ENCODE measurements at places on chromosomes 4 and X.
A peak's percentile ranks its signal among the peaks of the same experiment; 100 is the strongest.

DNA sequence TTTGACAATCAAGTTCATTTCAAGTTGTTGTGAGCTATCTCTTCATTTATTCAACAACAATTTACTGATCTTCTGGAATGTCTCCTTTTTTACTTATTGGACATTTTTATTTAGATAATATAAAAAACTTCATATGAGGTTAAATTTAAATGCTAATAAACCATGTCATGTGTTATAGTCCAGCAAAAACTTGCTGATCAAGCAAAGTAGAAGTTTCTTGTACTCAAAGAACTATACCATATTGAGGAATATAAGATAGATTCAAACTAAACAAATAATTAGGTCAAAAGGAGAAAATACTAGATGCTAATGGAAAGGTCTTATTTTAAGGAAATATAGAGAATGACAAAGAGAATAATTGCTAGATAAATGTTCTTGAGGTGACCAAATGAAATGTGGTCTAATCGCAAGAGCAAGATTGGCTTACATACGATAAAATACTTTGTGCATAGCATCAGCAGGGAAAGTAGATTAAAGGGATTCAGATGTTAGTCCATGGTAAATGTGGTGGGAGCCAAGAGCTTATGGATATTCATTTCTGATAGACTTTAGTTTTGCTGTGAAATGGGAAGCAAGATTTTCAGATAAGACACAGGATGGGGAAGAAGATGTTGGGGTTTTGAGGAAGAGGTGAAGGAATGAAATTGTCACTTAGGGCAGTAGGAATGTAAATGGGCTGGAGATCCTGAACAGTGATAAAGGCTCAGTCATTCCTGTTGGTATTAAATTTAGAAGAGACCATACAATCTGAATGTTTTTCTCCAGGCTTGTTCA is 229.5 kb downstream of the MAPK10 start:
- DNase-seq, result no peak

DNA sequence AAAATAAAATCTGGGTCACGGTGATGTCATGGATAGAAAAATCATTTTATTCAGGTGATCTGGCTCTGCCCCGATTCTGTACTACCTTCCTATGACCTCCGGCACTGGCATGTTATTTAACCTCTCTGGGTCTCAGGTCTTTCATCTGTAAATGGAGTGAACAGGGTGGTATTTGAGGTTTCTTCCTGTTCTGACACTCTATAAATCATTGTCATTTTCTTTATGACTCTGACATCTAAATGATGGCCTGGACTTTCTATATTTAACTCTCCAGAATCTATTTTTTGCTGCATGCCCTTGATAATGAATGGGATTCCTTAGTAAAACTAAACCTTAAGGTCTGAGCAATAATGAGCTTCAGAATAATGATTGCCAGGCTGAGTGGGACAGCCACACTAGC is 422.0 kb upstream of the CNKSR2 start:
- no peak for DNase-seq

- DNase-seq, result no peak
These were observed 313.8 kb downstream of the CAMK2D start for GRCh38 chr4:113447769-113448168.

- no peak for DNase-seq
These were observed 38.3 kb downstream of the RAPGEF2 start for GRCh38 chr4:159141193-159141592.

- DNase-seq, result no peak
These were observed 18.6 kb upstream of the ARSJ start for GRCh38 chr4:113998079-113998478.

- DNase-seq, result no peak
These were observed 5.8 kb upstream of the SEPTIN11 start for GRCh38 chr4:76943790-76944189.

GRCh38 chr4:25012655-25013054 is 18.1 kb downstream of the LGI2 start:
- DNase-seq, result no peak

DNA sequence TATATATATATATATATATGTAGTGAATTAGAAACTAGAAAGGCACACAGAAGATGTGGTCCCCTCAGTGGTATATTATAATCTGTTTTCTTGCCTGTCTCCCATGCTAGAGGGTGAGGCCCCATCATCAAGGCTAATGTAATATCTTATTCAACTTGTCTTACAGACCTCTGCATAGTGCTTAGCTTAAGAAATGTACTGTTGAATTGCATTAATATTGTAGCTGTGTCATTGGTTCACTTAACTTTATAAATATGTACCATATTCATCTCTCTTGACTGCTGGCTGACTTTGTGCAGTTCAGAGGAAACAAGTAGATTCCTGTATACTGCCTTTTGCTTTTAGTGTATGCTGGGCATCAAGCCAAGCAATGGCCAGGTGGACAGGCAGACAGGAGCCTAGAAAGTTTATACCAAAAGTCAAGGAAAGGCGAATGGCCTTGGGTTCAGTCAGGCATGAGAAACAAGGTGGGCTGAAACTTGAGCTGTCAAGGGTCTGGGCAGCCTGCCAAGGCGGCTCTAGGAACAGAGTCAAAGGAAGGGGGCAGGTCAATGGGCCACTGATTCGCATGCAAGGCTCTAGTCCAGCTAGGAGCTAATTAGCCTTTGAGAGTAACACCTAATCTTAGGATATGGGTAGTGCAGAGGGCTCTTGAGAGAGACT is 78.8 kb upstream of the LEF1 start:
- DNase-seq, result no peak

- DNase-seq, result no peak
These were observed 155.0 kb downstream of the AMMECR1 start for GRCh38 chrX:110162867-110163266.

- no peak for DNase-seq
These were observed 13.0 kb upstream of the NDUFC1 start for GRCh38 chr4:139315221-139315675.

- no peak for DNase-seq
These were observed 19.6 kb downstream of the ZNF330 start for GRCh38 chr4:141240259-141240658.

GRCh38 chrX:137031517-137032340 is 2.1 kb downstream of the GPR101 start:
- no peak for DNase-seq

DNA sequence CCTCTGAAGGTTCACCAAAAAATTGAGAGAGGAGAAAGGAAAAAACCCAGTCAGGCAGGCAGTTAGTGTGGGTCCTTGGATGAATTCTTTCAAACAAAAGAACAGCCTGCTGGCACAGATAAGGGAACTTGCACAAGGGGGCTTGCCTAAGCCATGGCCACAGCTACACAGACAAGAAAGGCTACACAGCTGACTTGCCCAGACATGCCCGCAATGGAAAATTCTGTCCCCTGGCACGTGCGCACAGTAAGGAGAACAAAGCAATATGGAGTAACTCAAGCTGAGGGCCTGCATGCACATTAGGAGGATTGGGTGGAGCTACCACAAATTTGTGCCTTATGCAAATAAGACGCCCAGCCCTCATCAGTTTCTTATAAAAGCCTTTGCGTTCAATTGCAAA is 512.5 kb upstream of the HTR2C start:
- no peak for DNase-seq

- DNase-seq, result no peak
These were observed 452 bp upstream of the RAI2 start for GRCh38 chrX:17861489-17862011.

GRCh38 chr4:170769862-170770261 is 680.1 kb upstream of the AADAT start:
- no peak for DNase-seq

DNA sequence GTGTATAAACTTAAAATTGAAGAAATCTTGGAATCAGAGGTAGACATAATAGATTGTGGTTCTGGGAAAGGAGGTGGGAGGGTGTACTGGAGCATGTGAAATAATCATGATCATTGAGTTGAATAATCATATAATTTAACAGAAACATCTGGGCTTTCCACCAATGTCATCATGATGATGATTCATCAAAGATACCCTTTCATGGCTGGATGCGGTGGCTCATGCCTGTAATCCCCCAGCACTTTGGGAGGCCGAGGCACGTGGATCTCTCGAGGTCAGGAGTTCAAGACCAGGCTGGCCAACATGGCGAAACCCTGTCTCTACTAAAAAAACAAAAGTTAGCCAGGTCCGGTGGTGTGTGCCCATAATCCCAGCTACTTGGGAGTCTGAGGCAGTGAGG is 6.7 kb upstream of the RUFY3 start:
- DNase-seq, result no peak

DNA sequence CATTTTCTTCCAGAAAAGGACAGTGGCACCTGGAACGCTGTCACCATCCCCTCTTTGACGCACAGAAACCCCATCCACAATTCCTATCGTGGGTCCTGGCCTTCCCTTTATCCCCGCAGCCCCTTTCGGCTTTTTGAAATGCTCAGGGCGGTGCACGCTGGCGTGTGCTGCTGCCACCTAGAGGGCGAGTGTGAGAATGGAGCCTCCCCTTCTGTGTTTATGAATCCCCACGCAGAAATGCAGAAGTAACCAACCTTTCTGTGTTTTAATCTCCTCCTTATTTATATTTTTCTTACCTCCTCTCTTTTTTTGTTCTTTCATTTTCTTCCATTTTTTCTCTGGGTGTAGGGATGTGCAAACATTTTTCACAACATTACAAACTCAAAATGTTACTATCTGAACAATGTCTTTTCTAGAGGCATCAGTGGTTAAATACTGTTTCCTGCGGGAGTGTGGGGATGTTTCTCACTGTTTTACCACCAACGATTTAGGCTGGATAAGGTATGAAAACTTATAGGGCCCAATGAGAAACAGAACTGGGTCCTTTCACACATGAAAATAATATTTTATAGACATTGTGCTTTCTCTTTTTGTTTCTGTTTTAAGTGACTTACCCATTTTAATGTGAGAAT is 50.0 kb downstream of the TMA16 start:
- no peak for DNase-seq

DNA sequence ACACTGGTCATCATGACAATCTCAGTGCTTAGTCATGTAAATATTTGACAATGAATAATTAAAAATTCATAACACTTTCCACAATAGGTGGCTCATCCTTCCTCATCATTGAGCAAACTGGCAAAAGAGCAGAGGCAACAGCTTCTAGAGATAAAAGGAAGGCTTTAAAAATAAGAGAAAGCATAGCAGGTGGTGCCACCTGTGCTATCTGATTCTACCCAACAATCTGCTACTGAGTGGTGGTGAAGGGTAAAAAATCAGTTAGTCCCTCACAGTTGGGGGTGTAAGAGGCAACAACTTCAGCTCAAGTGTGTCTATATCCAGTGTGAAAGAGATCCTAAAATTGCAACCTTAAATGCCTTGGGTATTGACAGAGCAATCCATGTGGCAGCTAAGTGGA is 280.1 kb upstream of the PPARGC1A start:
- DNase-seq, result no peak

DNA sequence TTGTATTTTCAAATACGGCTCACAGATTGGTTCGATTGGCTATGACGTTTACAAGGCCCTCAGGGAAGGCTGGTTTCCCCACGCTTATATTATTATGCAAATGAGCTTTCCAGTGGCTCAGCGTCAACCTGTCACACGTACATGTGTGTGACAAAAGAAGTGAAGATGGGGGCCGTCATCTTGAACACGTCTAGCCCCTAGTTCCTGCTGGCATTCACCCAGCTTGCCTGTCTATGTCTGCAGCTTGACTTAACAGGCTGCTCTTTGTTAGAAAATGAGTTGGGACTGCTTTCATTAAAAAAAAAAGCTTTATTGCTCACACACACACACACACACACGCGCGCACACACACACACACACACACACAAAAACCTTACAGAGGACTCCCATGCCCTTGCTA is 283.6 kb upstream of the CTSO start:
- DNase-seq, result no peak

- DNase-seq, result peak; percentile 72
These were observed 8.2 kb downstream of the KLHL4 start for GRCh38 chrX:87525771-87526229.

GRCh38 chrX:136588036-136588435 is 56.0 kb downstream of the VGLL1 start:
- no peak for DNase-seq

GRCh38 chrX:19956306-19956705 is 34.6 kb downstream of the BCLAF3 start:
- no peak for DNase-seq

GRCh38 chrX:106203315-106203714 is 35.2 kb downstream of the PWWP3B start:
- no peak for DNase-seq

DNA sequence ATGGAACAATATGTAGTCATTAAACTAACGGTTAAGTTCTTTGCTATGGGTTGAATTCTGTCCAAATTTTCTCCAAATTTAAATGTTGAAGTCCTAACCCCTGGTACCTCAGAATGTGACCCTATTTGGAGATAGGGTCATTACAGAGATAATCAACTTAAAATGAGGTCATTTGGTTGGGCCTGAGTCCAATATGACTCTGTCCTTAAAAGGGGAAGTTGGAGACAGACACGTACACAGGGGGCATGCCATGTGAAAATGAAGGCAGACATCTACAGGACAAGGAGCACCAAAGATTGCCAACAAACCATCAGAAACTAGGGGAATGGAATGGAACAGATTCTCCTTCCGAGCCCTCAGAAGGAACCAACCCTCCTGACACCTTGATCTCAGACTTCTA is 492.0 kb upstream of the FTHL17 start:
- no peak for DNase-seq

GRCh38 chrX:26511589-26512363 is 295.8 kb downstream of the MAGEB5 start:
- no peak for DNase-seq

GRCh38 chrX:72620550-72621145 is 48.0 kb upstream of the HDAC8 start:
- DNase-seq, result peak; percentile 51

DNA sequence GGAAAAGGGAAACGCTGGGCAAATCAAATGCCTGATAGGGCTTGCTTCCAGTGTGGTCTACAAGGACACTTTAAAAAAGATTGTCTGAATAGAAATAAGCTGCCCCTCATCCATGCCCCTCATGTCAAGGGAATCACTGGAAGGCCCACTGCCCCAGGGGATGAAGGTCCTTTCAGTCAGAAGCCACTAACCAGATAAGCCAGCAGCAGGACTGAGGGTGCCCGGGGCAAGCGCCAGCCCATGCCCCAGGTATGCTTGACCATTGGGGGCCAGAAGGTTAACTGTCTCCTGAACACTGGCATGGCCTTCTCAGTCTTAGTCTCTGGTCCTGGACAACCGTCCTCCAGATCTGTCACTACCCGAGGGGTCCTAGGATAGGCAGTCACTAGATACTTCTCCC is 17.7 kb downstream of the ACOX3 start:
- DNase-seq, result no peak

GRCh38 chr4:99856166-99856565 is 38.1 kb downstream of the LAMTOR3 start:
- DNase-seq, result peak; percentile 69

DNA sequence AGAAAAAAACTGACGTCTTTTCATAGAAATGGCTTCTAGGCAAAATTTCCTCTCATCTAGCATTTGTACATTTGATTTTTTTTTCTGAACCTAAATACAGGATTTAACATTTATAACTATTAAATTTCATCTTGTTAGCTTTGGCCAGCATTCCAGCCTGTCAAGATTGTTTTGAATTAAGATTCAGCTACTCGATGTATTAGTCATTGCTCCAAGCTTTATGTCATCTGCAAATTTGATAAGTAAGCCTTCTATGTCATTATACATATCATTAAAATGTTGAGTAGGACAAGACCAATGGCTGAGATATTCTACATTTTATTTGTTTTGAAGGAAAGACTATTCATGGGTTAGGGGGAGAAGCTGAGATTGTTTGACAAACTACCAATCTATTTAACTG is 46.7 kb downstream of the DDX53 start:
- DNase-seq, result no peak
